Thymus (tissue), 14 donors: ENCODE measurements at places on chromosomes 7 and 10.

DNA sequence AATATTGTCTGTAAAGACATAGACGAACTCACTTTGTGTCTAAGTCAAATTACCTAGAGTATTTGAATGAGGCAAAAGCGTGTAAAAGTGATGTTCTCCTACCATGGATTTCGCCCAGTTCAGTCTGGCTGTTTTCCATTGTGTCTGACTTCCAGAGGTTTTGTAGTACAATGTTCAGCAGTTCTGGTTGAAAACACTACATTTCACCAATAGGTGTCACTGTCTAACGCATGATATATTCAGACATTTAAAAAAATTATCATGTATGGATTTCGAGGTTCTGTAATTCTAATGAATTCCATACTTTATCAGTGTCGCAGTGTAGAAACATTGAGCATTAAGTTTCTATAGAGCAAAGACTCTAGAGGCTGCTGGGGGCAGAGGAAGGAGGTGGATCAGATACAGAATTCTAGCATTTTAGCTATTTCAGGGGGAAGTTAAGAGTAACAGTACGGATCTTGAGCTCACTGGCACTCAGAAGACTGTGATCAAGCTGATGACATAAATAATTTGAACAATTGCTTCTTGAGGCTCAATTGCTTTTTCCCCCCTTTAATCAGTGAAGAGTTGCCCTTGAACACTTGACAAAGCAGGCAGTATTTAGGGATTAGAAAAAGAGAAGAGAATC is 196.9 kb upstream of the RHOBTB1 start:
- DNase-seq, result peak; percentile 21

DNA sequence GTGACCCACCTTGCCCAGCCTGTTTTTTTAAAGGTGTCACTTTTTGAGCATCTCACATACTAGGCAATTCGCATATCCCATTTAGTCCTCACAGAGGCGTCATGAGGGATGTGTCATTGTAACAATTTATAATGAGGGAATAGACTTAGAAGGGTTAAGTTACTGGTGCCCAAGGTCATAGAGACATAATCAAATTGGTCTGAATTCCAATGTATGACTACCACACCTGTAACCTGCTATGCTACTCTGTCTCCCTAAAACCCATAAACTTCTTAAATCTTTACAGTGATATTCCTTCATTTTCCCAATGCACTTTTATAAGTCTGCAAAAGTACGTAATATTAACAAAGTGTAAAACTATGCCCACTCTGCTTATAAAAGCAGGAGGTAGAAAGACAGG is 7.1 kb downstream of the ZMYND11 start:
- no peak for DNase-seq

DNA sequence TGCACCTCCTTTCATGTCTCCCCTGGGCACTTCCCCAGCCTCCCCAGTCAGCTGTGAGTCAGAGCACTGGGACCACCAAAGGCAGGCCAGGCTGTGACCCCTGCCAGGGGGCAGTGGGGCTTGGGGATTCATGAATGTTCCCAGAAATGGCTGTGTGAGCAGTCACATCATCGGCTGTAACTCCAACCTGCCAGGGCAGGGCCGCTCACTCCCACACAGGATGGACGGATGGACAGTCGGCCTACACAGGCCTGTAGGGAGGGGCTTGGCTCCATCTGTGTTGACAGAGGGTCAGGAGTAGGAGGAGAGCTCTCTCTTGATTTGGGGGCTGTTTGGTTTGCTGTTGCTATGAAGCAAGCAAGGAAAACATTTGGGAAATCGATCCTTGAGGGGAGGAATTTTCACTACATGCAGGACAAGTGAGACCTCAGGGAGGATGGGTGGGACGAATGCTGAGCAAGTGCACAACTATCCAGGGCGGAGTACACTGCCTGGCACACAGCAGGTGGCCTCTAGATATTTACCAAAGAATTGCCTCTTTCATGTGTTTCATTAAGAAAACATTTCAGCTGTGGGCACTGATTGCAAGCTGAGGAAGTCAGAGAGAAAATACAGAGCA is 2.9 kb upstream of the IGFBP1 start:
- DNase-seq, result no peak

DNA sequence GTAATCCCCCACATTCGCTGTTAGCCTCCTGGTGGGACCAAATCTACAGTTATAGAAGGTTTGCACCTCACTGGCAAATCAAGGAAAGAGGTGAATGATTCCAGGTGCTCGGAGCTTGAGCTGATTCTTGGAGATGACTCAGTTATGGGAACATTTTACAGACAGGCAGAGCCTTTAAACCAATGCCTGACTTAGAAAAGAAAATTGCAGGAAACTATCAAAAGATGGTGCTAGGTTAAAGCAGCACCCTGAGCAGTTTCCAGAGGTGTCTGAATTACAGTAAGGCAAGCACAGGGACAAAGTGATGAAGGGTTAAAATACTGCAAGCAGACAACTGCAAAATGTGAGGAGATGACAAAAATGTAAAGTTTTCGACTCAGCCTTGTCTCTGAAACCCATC is 2.9 kb downstream of the LRRTM3 start:
- DNase-seq, result no peak

DNA sequence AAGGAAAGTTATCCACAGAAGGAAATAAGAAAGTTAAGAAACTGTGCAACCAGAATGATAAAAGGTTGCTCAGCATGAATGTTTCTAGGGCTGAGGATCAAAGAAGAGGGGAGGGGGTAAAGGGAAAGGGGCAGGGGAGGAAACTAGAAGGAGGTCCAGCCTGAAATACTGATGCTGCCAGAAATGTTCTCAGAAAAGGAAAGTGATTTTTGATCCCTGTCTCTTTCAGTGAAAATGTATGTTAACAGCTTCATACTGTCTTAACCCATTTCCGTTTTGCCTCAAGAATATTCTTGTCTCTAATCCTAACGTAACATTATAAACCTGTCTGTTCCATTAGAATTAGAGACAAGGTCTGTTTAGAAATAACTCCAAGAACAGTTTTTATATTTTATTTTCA is 49.6 kb downstream of the NEBL start:
- no peak for DNase-seq

DNA sequence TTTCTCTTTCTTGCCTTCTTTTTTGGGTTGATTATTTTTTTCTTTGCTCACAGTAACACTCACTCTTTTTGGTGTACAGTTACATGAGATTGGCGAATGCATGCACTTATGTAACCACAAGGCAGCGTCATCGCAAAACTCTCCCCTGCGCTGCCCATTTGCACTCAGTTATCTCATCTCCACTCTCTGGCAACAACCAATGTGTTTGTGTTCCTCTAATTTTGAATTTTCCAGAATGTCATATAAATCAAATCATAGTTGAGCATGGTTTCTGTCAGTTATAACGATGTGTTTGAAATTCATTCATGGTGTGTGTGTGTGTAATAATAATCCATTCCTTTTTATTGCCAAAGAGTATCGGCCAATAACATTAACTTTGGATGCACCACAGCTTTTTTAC is 23.0 kb upstream of the IGFBP3 start:
- DNase-seq, result no peak

- DNase-seq, result no peak
These were observed 110.3 kb upstream of the SP8 start for GRCh38 chr7:20896996-20897395.

- DNase-seq, result no peak
These were observed 222.5 kb upstream of the TCERG1L start for GRCh38 chr10:131533846-131534526.

GRCh38 chr10:58237014-58237834 is 30.5 kb downstream of the IPMK start:
- DNase-seq, result no peak

- no peak for DNase-seq
These were observed 90.9 kb downstream of the COL26A1 start for GRCh38 chr7:101453617-101454016.

GRCh38 chr10:116848944-116849247 is 403 bp upstream of the ENO4 start:
- DNase-seq, result no peak

DNA sequence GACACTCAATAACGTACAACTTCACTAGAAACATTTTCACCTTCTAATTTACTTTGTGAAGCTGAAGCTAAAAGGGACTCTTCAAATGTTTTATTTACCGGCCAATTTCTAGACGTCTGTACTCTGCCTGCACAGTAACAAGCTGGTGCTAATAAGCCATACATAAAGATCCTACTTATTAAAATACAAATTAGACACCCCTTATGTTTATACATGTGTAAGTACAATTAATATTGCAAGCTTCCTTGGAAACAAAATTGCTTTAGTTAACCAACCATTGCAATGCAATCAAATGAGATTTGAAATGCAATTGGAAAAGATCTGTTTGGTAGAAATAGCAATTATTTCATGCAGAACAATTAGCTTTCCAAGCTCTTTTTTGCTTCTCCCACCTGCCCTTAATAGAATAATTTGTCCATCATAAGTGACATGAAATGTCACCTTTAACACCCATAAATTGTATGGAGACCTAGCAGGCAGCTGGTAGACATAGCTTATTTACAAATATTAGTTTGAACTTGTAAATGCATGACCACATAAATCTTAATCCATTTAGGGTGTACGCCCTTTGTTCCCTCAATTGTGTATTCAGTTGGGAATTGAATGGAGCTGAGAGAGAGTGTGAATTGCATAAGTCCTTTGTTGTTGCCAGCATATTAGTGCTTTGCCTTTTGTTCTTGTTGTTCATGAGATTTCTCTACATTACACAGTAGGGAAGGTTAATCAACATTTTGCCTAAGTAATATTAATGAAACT is 277.1 kb downstream of the CACNA2D1 start:
- no peak for DNase-seq

DNA sequence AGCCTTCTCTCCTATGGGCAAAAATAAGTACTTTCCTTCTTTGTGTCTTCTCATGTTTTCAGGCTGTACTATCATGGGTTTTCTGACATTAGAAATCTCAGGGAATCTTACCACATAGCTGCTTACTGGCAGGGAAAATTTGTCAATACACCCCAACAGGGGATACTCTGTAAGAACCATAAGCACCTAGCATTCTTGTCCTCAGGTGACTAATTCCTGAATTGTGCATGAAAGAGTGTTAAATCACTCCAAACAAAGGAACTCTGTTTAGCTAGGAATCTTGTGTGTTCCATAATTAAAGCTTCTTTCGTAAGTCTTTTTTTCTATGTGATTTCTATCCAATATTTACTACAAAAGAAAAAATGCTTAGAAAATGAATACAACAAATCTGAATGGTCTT is 206.7 kb upstream of the POT1 start:
- no peak for DNase-seq

DNA sequence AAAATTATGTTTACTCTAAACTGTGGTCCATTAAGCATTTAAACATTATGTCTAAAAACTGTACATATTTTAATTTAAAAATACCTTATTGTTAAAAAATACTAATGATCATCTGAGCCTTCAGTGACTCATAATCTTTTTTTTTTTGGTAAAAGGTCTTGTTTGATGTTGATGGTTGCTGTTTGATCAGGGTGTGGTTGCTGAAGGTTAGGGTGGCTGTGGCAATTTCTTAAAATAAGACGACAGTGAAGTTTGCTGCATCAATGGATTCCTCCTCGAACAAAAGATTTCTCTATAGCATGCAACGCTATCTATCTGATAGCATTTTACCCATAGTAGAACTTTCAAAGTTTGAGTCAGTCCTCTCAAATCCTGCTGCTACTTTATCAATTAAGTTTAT is 180.0 kb upstream of the AHR start:
- DNase-seq, result no peak

DNA sequence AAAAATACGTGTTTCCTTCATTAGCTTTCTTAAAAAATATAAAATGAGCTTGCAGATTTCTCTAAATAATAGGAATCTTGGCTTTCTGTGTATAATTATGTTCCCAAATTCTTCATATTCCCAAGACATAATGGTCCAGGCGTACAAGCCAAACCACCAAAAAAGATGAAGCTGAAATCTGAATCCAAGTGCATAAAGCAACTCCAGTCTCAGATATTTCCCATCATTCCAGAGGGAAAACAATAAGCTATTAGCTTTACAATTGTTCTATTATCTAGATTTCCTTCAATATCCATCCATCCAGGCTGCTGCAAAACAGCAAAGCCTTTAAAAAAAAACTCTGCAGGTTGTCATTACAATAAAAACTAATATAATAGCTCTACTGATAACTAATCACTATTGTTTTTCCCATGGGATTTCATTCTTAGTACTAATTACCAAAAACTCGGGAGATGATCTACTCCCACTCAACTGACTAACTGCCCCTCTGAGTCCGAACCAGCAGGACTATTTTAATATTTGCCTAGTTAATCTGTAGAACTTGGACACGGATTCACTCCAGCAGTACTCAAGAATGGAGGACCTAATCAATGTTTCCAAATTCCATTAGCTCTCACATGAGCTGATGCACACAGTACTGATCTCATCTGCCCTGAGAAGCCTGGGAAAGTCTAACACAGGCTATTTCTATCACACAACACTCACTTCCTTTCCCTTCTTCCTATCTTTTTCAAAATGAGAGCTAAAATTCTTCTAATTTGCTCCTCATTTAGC is 108.9 kb upstream of the ASAH2 start:
- no peak for DNase-seq

- no peak for DNase-seq
These were observed 837.8 kb upstream of the COBL start for GRCh38 chr7:52154382-52154781.

GRCh38 chr10:34292675-34293074 is 522.4 kb downstream of the PARD3 start:
- no peak for DNase-seq

- no peak for DNase-seq
These were observed 79.5 kb downstream of the EEPD1 start for GRCh38 chr7:36232555-36232954.

DNA sequence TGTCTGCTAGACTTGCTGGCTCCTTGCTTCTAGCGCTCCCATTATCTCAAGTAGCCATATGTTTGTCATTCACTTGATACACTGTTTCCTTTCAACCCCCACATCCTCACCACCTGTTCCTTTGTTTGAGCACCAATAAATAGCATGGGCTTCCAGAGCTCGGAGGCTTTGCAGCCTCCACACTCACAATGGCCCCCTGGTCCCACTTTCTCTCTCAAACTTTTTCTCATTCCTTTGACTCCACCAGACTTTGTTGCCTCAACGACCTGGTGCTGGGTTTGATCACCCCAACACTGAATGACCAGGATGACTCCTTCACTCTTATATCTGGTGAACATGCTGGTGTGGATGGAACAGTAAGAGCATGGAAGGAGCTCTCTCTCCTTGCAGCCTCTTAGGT is 114.5 kb upstream of the TRIM24 start:
- no peak for DNase-seq

- no peak for DNase-seq
These were observed 10.3 kb downstream of the RBP3 start for GRCh38 chr10:47358457-47358856.

DNA sequence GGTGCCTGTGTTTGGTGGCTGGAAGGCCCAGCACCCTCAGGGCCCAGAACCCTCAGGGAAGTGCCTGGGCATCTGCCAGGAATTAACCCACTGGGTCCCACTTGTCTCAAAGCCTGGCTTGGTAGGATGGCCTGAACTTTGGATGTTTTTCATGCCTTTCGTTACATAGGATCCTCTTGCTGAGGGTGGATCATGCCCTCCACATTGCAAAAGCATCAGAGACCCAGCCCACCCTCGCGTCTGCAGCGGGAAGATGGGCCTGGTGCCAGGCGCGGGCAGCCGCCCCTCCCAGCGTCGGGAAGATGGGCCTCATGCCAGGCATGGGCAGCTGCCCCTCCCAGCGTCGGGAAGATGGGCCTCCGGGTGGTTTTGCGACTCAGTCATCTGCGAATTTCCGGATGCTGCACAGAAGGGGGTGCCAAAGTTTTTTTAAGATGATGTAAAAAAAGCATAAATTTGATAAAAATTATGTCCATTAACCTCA is 51.9 kb upstream of the PRKAR1B start:
- DNase-seq, result no peak

- no peak for DNase-seq
These were observed 40.6 kb downstream of the MICALL2 start for GRCh38 chr7:1418505-1419309.
